ENCODE measurements at places on chromosomes 1 and 21. TPM values are rescaled to one million over a fixed set of nuclear protein-coding genes. Genes with fewer than 3 reads are reported as not detected.

LPGAT1 gene
- 88.7 TPM for total RNA-seq

C1orf116 gene
- total RNA-seq, result not detected

NTNG1 gene
- total RNA-seq, result 1.3 TPM

PDE9A gene
- not detected for total RNA-seq

RPL22 gene
- total RNA-seq, result 42.7 TPM
